Trophoblast cell (in vitro differentiated cells and primary cell): ENCODE measurements at places on chromosomes 5 and 9.
A peak's percentile ranks its signal among the peaks of the same experiment; 100 is the strongest.

GRCh38 chr9:95793924-95794828 is 81.3 kb upstream of the ERCC6L2 start:
- peak; percentile 24 for DNase-seq

- DNase-seq = no peak
Measured at GRCh38 chr5:148394587-148395019, 10.8 kb downstream of the FBXO38 start.

DNA sequence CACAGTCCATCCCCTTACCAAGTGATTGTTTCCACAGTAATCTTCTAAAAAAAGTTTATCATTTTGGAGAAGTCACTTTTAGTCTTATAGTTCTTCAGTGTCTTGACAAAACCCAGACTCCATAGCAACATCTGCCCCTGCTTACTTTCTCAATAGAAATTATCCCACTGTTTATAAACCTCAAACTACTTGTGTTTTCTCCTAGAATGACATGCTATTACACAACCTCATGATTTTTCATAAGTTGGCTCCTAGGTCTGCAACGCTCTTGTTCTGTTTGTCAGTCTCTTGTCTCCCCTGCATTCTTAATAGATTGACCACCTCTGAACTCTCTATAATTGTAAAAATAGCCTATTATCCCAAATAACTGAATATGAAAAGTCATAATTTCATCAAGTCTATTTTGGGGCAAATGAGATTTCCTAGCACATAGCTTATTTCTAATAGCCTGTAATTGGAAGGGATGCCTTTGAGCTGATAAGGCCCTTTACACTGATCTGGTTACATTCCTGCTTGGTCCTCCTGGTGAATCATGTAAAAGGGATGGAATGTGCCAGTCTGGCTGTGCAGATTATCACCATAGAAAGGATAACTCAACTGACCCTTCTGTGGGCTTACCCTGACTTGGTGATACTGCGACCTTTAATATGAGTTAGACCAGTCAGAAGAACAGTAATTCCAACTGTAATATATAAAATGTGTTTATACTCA is 69.6 kb downstream of the CHSY3 start:
- DNase-seq = peak; percentile 79

GRCh38 chr5:170120576-170120975 is 14.9 kb downstream of the FOXI1 start:
- peak; percentile 22 for DNase-seq

- DNase-seq = no peak
Measured at GRCh38 chr9:109383947-109384346, 63.1 kb upstream of the EPB41L4B start.

DNA sequence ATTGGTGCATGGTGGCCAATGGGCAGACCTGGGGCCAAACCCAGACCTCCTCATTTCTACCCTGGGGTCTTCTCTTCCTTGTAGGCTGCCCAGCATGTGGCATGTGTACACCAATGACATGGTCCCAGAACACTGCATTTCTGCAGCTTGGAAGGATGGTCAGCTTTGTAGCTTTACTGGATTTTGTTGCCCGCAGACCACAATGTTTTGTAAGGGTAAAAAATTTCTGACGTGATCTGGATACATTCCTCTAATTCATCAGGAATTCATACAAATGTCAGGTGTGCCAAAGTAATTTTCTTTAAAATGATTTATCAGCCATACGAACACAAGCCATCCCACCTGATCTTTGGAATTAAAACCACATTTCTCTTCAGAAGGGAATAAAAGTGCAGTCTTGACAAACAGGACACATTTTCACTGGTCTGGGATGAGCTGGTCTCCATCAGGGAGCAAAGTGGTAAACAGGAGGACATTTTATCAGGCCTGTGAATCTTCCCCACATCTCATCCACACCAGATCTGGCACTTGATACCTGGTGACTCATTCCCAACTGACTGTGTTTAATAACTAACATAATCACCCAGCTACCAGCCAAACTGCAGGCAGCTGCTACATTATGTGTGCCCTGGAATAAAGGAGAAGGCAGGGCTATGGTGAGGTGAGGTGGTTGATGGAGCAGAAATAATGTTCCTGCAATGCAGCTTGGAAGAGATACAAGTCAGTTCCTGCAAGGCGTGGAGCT is 103.9 kb downstream of the SPOCK1 start:
- DNase-seq = peak; percentile 71

GRCh38 chr5:68074633-68075032 is 140.9 kb upstream of the PIK3R1 start:
- no peak for DNase-seq

GRCh38 chr9:91004992-91005391 is 203.4 kb downstream of the SYK start:
- peak; percentile 10 for DNase-seq

GRCh38 chr5:163503106-163504078 is 2.0 kb upstream of the MAT2B start:
- DNase-seq = peak; percentile 54

GRCh38 chr9:77304543-77304942 is 127.2 kb downstream of the VPS13A start:
- DNase-seq = no peak

- DNase-seq = no peak
Measured at GRCh38 chr5:35134278-35135030, 86.7 kb upstream of the AGXT2 start.

GRCh38 chr9:86217076-86217755 is 42.2 kb downstream of the C9orf153 start:
- no peak for DNase-seq

DNA sequence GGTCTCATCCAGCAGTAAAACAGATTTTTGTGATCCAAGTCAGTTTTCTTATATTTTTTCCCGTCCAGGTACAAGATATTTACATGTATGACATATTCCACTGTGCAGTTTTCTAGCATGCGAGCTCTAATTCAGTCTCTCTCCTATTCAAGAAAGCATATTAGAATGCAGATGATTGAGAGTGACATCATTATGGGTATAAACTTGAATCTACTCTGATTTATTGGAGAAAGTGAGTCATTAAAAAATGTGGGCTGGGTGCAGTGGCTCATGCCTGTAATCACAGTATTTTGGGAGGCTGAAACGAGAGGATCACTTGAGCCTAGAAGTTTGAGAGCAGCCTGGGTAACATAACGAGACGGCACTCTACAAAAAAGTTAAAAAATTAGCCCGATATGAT is 6.2 kb downstream of the FER start:
- DNase-seq = no peak

GRCh38 chr5:32004404-32004803 is 169.7 kb downstream of the GOLPH3 start:
- DNase-seq = no peak
